Activated naive CD4-positive, alpha-beta T cell (primary cell): ENCODE measurements at places on chromosomes 1 and 21.

GRCh38 chr1:148362626-148363438 is 120.3 kb downstream of the PPIAL4G start:
- DNase-seq: no peak

- no peak for DNase-seq
Observed at GRCh38 chr1:154813300-154813816, 56.7 kb downstream of the KCNN3 start.

- DNase-seq: no peak
Observed at GRCh38 chr1:228084325-228084724, 1.8 kb downstream of the ARF1 start.

GRCh38 chr1:94304553-94304952 is 67.2 kb upstream of the ARHGAP29 start:
- DNase-seq: no peak

GRCh38 chr1:61125263-61125662 is 42.9 kb downstream of the NFIA start:
- DNase-seq: no peak

- DNase-seq: no peak
Observed at GRCh38 chr1:209927466-209927865, 10.6 kb upstream of the SYT14 start.
